ENCODE measurements at places on chromosomes 11 and 22.

DNA sequence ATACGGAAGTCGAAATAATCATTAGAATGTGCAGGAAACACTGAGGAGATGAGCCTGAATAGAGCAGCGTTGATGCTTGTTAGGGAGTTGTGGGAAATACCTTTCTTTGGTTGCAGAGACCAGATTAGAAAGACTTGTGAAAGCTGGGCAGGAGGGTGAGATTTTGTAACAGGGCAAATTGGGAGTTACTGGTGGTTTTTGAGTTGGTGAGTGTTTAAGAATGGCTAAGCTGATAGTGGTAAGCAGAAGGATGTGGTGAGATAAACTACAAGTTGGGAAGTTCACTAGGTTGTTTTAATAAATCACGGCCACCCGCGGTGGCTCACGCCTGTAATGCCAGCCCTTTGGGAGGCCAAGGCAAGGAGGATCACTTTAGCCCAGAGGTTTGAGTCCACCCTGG is 34.4 kb downstream of the MCAM start:
- no peak for DNase-seq

DNA sequence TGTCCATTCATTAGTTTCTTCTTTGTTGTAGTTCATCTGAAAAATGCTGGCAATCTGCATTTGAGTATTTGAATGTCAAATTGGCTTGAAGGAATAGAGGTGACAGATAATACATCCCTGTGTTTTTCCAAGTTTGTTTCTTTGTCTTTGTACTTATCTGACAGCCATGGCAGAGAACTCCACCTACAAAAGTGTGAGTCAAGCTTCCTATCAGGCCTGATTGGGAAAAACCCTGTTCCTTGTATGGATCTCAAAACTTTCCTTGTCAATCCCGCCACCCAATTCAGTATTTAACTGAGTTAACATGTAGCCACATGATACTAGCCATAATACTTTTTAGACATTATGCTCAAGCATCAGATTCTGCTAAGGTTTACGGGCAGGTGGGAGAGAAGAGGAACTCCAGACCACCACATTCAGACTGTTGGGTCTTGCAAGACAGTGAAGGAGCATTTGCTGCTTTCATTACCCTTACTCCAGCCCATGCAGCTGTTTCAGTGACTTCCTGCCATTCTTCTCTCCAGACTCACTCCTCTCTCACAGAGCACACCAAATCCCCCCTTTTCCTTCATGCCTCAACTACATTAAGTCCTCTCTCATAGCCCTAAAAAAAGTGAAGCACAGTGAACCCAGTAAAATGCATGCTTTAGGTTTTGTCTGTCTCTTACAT is 65.9 kb downstream of the BLID start:
- DNase-seq, result no peak

- DNase-seq, result no peak
Measured at GRCh38 chr11:43486141-43486540, 127.4 kb downstream of the TTC17 start.

DNA sequence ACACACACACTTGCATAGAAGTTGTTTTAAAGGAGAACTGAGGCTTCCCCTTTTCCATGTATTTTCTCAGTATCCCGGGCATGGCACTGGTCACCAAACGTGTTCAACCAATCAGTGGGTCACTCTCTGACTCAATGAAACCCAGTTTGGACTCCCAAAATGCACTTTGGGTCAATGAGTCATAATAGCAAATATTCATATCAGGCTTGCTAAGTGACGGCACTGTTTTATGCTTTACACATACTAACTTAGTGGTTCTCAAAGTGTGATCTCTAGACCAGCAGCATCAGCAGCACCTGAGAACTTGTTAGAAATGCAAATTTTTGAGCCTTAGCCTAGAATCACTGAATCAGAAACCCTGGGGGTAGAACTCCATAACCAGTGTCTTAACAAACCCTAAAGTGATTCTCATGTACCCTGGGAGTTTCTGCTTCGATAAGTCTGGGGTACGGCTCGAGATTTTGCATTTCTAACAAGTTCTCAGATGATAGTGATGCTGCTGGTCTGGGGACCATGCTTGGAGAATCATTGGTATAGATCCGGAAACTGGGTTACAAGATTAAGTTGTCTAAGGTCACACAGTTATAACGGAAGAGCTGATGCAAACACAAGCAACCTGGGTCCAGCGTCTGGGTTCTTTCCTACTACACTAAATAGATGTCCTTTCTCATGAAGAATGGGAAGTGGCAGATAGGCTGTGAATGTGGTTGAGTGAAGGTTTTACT is 35.6 kb downstream of the ETS1 start:
- DNase-seq, result no peak

DNA sequence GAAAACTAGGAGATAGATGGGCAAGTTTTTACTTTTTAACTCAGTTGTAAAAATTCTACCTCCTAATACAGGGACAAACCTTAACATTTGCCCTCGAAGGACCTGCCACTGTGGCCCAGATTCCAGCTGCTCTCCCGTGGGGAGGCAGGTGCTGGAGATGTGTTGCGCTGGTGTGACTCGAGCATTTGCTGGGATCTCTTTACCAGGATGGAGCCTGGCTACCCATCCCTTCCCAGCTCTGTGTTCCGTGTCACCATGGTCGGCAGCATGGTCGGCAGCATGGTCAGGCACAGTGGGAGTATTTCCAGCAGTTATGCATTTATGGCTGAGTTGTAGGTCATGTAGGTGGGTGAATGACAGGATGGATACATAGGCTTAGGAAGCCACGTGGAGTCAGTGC is 41.1 kb downstream of the OTOG start:
- no peak for DNase-seq

GRCh38 chr11:71240865-71241691 is 11.3 kb downstream of the SHANK2 start:
- DNase-seq, result no peak

DNA sequence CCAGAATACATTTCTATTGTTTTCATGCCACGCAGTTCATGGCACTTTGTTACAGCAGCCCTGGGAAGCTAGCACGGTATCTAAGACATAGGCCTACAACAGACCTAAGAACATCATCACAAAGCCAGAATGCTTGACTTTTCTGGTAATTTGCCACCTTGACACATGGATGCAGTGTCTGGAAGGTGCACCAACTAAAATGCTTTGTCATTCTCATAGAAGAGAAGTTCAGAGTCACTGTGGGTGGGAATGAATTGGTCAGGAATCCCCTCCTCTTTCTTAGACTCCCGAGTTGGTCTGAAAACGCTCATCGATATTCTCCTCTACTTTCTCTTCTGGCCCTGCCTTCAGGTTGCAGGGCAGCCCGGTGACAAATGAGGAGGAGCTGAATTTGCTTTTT is 121.5 kb downstream of the COMMD9 start:
- no peak for DNase-seq
